ENCODE measurements at places on chromosomes 3 and 15.

- no peak for DNase-seq
These were observed 21.1 kb upstream of the ABTB1 start for GRCh38 chr3:127651516-127652172.

GRCh38 chr3:126523745-126524428, at the start of gene CHST13:
TSS of gene CHST13 (plus strand) at chr3:126524155. CDS start at chr3:126524333, 178 bp downstream.
- no peak for DNase-seq

DNA sequence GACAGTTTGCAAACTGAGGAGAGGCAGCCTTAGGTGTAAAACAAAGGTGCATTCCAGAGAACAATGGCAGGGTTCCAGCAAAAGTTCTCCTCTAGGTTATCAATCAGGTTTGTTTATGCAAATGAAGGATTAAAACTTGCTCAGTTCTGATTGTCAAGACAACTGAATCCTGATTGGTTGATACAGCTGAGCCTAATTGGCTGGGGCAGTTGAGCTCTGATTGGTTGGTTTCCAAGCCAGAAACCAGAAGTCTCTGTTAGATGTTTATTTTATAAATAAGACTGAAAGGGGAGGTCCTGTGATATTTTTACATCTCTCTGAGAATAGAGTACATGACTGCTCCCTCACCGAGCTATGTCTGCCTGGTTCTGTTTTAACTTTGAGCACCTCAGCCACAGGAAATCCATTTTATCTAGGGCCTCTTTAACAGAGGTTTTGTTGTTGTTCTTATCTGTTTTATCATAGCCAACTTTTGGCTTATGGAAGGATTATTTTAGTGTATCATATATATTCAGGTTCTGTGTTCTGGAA, 37.8 kb downstream of the PPM1L start:
- DNase-seq, result no peak

DNA sequence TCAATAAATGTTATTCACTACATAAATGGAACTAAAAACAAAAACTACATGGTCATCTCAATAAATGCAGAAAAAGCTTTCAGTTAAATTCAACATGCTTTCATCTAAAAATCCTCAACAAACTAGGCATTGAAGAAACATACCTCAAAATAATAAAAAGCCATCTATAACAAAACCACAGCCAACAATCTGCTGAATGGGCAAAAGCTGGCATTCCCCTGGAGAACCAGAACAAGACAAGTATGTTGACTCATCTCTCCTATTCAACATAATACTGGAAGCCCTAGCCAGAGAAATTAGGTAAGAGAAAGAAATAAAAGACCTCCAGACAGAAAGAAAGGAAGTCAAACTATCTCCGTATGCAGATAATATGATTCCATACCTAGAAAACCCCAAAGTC, 759.9 kb downstream of the EPHA3 start:
- DNase-seq, result no peak

DNA sequence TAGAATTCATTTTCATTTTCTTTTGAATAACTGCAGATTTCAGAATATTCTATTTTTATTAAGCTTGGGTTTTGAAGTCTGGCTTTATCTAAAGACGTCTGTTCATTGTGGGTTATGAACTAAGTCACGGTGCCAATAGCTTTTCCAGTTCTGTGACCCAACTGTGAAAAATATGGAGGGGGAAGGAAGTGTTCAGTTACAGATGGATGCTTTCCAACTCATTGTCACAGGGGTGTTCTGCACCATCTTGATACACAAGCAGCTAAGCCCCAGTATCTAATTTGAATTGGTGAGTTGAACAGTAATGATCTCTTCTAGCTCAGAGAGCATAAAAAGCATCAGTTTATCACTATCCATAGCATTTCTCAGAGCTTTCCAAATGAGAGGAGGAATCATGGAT, 710.6 kb downstream of the EDEM1 start:
- no peak for DNase-seq

DNA sequence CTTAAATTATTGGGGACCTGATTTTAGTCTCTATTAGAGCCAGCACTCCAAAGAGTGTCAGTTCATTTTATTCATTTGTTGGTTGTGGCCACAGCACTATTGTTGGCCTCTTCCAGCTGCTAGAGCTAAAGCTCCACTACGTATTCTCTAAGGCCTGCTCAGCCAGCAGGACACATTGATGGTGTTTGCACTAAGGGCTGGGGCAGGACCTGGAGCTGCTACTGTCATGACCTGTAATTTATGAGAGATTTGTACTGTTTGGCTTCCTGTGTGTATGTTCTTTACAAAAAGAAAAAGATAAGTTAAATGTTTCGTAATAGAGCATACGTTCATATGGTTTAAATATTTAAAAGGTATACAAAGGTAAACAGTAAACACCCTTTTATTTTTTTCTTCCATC, 8.1 kb downstream of the GFM1 start:
- no peak for DNase-seq

- DNase-seq, result no peak
These were observed 29.1 kb downstream of the CADM2 start for GRCh38 chr3:84987706-84988504.

- no peak for DNase-seq
These were observed 91.3 kb downstream of the PLXNA1 start for GRCh38 chr3:127073941-127074820.

- DNase-seq, result no peak
These were observed 363.8 kb upstream of the NAALADL2 start for GRCh38 chr3:174495311-174495710.

DNA sequence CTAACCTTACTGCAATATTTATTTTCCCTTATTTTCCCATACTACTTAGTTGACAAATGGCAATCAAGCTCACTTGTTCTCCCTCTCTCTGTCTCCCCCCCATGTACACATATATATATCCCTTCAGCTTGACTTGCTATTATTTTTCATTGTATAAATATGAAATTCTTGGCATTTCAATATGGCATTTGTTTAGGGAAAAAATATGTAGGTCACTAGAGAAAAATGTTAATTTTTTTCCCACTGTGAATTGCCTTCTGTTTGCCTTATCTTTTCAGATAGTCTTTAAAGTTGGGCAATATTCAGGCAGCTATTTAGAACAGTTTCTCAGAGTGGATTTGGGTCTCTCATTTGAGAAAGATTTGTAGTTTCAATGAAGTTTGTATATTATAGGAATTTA, 62.8 kb upstream of the UTS2B start:
- DNase-seq, result no peak

GRCh38 chr3:145681181-145681580, 479.8 kb downstream of the PLOD2 start:
- no peak for DNase-seq

GRCh38 chr15:79540551-79540950, 108.4 kb downstream of the MINAR1 start:
- DNase-seq, result no peak

GRCh38 chr15:73832657-73833056, 40.7 kb upstream of the TBC1D21 start:
- no peak for DNase-seq

DNA sequence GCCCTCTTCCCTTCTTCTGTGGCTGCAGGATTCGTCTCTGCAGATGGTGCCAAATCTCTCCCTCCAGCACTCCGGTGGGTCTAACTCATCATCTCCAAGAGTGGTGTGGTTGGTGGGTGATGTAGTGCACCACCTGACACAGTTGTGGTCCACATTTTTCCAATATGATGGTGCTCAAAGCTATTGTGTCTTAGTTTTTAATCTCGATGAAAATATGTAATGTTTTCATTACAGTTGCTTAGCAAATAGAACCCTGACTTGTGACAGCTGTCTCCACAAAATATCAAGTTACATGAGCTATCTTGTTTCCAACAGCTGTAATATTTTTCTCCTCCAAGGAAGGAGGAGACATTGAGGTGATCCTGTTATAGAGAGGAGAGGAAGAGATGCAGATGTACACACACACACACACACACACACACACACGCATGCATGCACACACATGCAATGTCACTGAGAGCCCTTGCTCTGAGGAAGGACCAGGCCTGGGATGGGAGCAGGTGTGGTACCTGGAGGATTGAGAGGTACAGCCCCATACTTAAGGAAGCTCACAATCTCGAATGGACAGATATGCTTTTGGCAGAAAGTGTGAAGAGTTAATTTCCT, 15.7 kb upstream of the ESYT3 start:
- DNase-seq, result no peak

DNA sequence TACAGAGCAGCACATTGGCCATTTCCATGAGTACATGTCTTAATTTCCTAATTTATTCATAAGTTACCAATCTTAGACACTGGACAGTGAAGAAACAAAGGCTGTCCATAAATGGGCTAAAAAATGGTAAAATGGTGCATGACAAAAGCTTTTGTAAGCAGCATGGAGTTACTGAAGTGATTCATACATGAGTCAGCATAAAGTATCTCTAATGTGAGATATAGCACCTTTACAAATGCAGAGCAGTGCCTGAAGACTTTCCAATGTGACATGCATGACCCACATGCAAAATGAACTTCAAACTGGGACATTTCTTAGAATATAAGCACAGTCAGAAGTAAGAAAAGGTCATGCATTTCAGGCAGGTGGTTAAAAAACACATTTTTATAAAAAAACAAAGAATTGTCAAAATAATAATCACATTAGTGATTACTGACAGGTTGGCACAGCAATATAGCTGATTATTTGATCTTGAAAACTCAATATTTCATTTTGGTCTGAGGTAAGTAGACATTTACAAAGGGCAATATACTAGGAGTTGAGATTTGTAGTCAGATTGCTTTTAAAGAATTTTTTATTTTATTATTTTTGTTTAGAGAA, 299.3 kb downstream of the PLCL2 start:
- DNase-seq, result no peak

GRCh38 chr15:67571648-67572415, 29.3 kb downstream of the MAP2K5 start:
- DNase-seq, result no peak

GRCh38 chr15:50685976-50686468, 575 bp downstream of the TRPM7 start:
- DNase-seq, result peak; percentile 79

GRCh38 chr3:21140785-21141184, 610.2 kb downstream of the ZNF385D start:
- no peak for DNase-seq

- no peak for DNase-seq
These were observed 1.1 kb downstream of the PDIA5 start for GRCh38 chr3:123067689-123068600.

DNA sequence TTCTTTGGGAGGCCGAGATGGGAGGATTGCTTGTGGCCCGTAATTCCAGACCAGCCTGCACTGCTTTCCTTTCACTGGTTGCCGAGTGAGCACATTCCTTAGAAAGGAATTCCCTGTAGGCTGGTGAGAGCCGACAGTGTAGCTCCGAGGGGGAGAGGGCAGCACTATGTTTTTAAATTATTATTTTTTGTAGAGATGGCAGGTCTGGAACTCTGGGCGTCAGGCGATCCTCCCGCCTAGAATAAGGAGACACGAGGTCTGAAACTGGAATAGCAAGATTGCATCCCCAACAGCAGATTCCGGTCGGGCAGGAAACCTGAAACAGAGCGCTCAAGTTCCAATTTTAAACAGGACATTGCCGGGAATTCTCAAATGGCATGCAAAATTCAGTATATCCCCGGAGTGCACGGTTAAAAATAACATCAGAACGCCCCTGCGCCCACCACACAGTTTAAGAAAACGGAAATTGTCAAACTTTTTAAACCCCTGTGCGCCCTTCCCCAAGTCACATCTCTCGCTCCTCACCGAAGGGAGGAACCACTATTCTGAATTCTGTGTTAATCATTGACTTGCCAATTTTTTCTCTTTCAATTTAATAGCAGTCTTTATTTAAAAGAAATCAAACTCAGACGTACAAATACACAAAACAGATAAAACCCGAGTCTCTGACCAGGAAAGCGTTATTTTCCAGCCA, 643 bp upstream of the RNU5B-1 start:
- no peak for DNase-seq

- DNase-seq, result no peak
These were observed 319.1 kb downstream of the OXSM start for GRCh38 chr3:26108846-26109489.

GRCh38 chr15:57324944-57325679, 51.2 kb upstream of the CGNL1 start:
- DNase-seq, result no peak

GRCh38 chr15:59532770-59533379, 78.7 kb upstream of the GCNT3 start:
- DNase-seq, result peak; percentile 33

GRCh38 chr3:13105181-13105895, 32.1 kb upstream of the IQSEC1 start:
- DNase-seq, result no peak

- peak; percentile 64 for DNase-seq
These were observed 7.8 kb downstream of the DNASE1L3 start for GRCh38 chr3:58202917-58203360.

DNA sequence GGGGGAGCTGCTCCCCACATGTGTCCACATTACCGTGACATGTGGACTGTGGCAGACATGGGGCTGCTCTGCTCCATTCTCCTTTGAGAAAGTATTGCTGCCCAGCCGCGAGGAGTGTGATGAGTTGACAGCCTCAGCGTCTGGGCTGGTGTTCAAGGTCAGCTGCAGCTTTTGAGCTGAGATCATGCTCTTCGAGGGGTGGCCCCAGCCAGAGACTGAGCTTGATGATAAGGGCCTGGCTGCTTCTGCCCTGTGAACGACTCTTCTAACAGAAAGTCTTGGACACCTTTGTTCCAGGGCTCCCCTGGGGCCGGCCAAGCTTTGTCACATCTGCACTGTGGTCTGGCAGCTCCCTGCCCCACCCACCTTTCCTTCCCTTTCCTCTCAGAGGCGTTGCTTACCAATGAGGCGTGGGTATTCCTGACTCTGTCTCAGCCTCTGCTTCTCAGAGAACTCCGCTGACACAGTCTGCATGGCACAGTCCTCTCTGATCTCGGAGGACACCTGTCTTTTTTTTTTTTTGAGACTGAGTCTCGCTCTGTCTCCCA, 86.6 kb downstream of the CHRD start:
- no peak for DNase-seq

DNA sequence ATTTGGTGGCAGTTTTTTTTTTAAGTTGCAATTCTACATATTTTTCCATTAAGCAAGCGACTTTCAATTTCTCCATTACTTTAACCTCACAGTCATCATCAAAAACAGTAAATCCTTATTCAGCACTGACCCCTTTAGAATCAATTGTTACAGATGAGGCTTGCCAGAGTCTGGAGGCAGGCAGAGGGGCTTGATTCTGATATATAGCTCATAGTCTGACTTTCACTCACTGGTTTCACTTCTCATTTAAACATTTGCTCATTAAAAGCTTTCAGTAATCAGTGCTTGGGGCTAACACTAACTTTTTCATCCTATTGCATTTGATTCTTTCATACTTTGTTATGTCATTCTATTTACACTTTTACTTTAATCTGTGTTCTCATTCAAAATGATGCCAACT, 88.4 kb downstream of the PYDC2 start:
- no peak for DNase-seq

- no peak for DNase-seq
These were observed 3.8 kb downstream of the EIF2AK4 start for GRCh38 chr15:39937696-39938095.

DNA sequence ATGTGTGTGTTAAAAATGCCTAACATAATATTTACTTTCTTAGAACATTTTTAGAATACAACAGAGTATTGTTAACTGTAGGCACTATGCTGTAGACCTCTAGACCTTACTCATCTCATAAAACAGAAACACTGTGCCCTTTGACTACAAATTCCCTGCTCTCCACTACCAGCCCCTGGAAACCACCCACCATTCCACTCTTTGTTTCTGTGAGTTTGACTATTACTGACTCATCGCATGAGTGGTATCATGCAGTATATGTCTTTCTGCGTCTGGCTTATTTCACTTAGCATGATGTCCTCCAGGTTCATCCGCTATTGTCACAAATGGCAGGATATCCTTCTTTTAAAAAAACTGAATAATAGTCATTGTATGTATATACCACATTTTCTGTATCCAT, 216.7 kb upstream of the CFAP20DC start:
- no peak for DNase-seq

GRCh38 chr3:48678056-48678455, 7.7 kb downstream of the NCKIPSD start:
- DNase-seq, result no peak

GRCh38 chr15:98416222-98416855, 232.0 kb upstream of the IGF1R start:
- no peak for DNase-seq
